Activated CD4-positive, alpha-beta memory T cell treated with anti-CD3 and anti-CD28 coated beads, Interleukin-2, amount 10 ng/mL, durations not matched to agents 7 days and 5 days (primary cell): ENCODE measurements at places on chromosomes 6 and 20.

DNA sequence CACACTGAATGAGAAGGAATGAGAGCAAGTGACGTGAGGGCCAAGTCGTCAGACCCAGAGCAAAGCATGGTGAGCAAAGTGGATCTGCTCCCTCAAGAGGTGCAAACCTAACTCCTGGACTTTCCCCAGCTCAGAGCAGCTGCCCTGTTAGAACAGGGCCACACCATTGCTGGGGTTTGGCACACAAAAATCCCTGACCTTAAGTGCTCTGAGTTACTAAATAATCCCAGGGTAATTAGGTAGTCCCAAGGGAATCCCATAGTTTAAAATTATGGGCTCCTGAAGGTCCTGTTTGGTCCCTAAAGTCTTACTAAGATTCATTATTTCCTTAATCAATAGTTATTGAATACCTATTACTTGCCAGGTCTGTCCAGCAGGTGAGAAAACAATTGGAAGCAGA is 165.1 kb upstream of the TNFAIP3 start:
- no peak for DNase-seq

DNA sequence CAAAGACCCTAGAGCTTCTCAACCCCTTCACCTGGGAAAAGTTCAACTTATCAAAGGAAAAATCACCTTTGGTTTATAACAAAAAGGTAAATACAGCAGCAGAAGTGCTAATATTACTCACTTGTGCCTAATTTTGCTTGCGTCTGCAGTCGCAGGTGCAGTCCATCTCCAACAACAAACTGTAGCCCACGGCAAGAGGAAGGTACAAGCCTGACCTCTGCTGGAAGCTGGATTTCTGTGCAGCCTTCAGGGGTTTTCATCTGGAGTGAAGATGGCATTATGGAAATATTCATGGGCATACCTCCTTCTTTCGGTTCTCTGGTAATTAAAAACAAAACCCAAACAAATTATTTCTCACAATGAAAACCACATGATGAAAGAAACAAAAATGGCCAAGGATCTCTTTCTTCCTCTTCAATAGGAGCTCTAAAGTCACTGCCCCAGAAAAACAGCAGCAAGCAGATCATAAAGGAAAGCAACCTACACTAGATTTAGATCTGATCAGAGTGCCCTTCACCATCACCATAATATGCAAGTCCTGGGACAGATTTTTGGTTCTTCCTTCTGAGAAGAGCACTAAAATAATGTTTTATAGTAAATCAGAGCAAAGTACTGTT is 7.8 kb downstream of the UBE3D start:
- peak; percentile 20 for DNase-seq

DNA sequence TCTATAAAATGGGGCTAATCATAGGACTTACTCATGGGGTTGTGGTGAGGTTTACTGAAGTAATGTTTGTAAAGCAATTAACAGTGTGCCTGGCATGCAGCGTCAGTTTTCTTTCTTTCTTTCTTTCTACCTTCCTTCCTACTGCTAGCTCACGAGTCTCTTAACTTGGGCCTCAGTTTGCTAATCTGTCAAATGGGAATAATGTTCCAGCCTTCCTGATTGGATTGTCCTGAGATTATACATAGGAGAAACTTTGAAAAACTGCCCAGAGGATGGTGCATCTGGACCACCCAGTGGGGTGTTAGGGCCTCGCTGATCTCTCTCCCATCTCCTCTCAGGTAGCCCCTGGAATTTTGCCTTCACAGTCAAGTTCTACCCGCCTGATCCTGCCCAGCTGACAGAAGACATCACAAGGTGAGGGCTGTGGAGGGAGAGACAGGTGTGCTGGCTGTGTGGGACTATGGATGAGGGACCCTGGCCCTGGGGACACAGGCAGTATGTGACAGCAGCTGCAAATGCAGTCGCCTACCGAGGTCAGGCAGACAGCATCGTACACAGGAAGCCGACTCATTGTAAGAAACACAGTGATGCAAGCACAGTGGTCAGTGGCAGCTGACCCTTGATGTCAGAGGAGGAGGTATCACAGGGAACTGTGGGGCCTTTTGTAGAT is 27.5 kb downstream of the EPB41L1 start:
- DNase-seq, result no peak

- peak; percentile 11 for DNase-seq
Measured at GRCh38 chr6:158631678-158632537, 12.6 kb downstream of the DYNLT1 start.

DNA sequence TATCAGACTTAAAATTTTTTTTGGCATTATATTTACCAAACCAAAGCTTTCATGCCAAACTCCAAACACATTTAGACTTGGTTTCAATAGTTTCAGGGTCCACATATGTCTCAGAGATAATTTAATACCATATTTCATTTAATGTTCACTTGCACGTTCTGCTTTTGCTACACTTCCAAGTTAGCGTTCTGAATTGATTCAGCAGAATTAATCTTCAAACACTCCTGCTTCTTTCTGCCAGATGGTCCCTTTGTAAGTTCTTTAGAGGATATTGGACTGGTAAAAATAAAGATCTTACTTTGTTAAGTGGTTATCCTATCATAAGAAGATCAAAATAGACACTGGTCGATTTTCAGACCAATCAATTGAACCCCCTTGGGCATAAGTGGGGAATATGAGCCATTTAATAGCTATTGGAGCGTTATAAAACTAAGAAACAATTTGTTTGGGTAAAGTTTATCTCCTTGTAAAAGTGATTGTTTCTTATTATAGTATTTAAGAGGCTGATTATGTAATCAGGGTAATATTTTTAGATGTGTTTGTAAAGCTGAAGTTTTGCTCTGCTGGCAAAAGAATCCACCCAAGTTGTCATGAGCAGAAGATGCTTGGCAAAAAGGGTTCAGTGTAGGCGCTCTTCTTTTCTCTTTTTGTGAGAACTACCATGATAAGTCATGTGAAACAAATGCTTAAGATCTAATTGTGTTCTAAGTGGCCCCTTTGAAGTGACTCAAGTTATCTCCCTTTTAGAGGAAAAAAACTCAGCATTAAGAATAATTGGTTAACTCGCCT is 92.2 kb downstream of the MCHR2 start:
- no peak for DNase-seq

DNA sequence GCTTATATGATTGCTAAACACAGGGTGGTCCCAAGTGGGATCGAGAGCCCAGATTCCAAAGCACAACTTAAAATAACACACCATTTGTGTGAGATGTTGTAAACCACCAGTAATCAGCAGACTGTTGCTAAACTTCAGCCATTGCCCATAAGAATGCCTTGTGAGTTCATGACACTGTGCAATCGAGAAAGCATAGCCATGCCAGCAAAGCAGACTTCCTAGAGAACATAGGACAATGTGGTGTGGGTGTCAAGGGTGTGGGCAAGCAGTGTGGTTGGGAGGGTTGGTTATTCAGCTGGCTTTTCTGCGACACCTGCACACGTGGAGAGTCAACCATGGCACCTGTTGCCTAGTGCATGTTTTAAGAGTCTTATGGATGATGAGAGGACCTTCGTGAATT is 16.1 kb upstream of the CALHM6 start:
- peak; percentile 34 for DNase-seq

DNA sequence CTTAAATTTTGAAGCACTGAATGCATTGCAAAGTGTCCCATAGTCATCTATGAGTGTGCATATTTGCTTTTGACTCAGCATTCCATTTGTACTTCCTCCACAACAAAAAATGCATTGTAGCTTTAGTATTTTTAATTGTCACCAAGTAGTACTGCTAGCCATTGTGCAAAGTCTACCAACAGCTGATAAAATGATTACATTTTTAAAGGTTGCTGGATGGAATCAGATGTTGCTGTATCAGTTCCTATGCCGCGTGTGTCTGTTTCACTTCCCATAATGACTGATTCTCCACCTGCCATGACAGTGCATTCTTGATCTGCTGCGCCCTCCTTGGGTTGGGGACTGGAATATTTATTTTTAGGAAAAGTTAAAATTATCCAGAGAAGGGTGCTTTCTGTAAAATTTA is 41.2 kb downstream of the SLX4IP start:
- no peak for DNase-seq

- DNase-seq, result no peak
Measured at GRCh38 chr20:18388860-18389259, 78.0 kb downstream of the DZANK1 start.

DNA sequence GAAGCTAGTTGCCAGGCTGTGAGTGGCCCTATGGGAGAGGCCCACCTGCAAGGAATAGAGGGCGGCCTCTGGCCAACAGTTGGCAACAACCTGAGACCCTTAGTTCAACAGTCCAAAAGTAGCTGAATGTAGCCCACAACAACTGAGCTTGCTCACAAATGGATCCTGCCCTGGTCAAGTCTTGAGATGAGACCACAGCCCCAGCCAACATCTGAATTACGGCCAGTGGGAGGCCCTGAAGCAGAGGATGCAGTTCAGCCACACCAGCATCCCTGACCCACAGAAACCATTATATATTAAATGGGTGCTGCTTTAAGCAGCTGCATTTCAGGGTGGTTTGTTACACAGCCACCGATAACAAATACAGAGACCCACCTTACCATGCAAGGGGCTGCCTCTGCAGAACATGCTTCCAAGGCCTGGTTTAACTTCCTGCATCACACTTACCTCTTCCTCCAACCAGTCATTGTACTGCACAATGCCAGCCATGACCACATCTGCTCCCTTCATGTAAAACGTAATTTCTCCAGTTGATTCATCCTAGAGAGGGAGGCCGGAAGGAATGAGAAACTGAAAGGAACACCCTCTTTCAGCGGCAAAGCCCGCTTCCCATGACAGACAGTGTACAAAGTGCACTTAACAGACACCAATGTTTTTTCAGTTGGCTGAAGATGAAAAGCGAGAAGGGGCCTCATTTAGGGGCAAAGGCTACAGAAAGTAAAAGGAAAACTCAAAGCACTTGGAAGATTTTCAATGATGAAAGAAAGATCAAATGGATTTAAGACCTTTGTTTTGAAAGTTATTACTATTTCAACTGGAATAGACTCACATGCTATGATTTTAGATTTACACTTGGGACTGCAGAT is 86.2 kb upstream of the NFATC2 start:
- DNase-seq, result peak; percentile 33

GRCh38 chr6:46949632-46950280 is 28.0 kb upstream of the ADGRF5 start:
- no peak for DNase-seq

GRCh38 chr20:44805335-44805978 is 4.9 kb downstream of the RIMS4 start:
- no peak for DNase-seq

DNA sequence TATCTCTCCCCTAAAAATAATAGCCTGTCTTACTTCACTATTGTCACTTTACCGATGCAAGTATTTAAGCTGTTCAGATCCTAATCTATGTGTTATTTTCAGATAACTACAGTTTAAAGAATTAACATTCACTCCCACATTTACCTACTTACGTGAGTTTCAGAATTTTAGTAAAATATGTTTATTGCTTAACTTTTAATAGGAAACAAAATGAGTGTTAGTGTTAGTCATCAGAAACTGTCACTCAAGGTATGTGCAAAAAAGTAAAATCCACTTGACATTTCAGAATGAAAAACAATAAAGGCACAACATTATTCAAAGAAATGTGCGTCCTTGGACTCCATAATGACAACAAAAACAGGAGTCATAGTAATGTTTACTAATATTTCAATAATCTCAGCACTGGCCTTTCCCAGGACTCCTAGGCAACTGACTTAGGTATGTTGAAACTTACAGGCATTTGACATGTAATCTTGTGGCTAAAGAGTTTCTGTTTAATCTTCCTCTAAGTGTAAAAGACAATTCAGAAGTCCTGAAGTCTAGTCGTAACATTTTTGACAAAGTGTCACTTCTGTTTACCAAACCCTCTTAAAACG is 4.5 kb downstream of the ATXN1 start:
- no peak for DNase-seq

DNA sequence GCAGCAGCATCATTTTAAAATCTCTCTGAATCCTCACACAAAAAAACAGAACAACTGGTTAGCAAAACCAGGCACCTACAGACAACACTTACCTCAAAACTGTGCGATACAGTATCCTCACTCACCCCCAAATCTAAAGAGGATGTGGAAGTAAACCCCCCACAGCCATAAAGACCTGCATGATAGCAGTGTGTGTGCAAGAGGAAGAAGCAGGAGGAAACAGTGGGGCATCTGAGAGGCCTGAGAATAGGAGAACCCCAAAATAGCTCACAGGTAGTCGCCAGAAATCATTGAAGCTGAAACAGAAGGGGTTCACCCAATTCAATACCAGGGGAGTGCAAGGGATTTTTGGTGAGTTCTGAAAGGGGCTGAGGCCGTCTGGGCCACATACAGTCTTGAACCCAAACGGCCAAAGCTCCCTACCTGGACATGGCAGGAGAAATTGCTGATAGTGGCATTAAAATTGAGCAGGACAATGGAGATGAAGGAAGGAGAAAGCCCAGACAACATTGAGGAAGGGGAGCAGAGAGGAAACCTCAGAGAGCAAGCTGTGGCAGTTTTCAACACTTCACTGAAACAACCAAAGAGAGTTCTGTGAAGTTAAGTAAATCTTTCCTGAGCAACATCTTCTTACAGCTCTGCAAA is 129.7 kb downstream of the FIG4 start:
- DNase-seq, result no peak

DNA sequence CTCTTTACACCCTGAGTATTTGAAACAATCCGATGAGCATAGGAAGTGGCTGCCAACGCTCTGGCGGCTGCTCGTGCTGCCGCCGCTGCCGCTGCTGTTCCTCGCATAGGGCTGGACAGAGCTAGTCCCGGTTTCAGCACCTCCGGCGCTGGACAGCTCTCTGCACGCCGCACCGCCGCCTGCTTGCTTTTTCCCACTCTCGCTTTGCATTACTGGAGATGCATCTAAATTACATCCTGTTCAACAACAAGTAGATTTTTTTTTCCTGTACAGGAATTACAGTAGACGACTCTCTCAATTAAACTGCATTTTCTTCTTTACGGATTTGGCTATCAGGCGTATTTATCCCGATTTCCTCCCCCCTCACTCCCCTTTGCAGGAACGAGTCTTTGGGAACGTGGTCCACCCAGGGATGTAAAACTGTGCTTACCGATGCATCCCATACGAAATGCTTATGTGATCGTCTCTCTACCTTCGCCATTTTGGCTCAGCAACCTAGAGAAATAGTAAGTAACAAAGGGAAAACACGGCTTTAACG is 563.8 kb downstream of the LMBRD1 start:
- DNase-seq, result peak; percentile 58

DNA sequence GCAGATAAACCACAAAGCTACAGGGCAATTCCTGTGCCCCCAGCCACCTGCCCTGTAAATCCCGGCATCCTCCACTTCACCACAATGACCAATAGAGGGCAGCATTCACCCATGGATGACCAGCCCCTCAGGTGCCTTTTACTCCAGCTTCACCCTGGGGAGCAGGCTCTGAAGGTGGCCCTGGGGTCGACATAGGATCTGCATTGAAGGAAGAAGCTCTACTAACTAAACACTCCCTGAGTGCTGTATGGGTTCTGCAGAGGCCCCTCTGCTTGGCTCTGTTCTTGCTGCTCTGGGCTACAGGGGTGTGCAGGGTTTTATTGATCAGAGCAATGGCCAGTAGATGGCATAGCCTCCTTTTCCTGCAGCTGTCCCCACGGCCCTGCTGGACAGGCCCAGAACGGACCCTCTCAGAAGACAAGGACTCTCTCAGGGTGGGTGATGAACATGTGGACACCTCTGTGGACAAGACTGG is 20.3 kb downstream of the CST4 start:
- DNase-seq, result peak; percentile 42

GRCh38 chr20:8012724-8013123 is 6.8 kb downstream of the TMX4 start:
- no peak for DNase-seq
